ENCODE measurements at places on chromosomes 16 and 17. TPM values are rescaled to one million over a fixed set of nuclear protein-coding genes. Genes with fewer than 3 reads are reported as not detected.

ASGR1 gene
- total RNA-seq = 1.6 TPM

KRT12 gene
- total RNA-seq = not detected

SEPTIN1 gene
- total RNA-seq = 0.35 TPM

BICDL2 gene
- total RNA-seq = 0.28 TPM

CA7 gene
- total RNA-seq = not detected

DPH1 gene
- 17.2 TPM for total RNA-seq

SCGB1C2 gene
- not detected for total RNA-seq

OR1F1 gene
- not detected for total RNA-seq

SSTR5 gene
- 2.7 TPM for total RNA-seq

ABCA8 gene
- total RNA-seq = 59.1 TPM

- no peak for DNase-seq
Observed at GRCh38 chr16:82655072-82655714, 28.4 kb downstream of the CDH13 start.

DNA sequence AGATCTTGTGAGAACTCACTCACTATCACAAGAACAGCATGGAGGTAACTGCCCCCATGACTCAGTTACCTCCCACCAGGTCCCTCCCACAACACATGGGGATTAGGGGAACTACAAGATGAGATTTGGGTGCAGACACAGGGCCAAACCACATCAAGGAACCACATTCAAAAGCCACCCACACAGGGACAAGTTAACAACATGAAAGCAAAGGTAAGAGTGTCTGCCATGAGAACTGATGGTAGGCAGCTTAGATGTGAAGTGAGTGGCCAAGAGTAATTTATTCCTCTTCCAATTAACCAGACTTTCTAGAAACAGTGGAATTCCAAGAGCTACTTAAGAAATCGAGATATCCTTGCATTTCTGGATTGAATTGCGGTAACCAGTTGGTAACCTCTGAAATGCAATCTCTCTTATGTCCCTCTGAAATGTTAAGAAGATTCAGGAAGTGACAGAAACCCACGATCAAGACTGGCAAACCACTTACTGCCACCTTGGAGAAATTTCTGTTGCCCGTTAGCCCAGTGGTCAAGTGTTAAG, 167.4 kb upstream of the CACNG5 start:
- DNase-seq = no peak

DNA sequence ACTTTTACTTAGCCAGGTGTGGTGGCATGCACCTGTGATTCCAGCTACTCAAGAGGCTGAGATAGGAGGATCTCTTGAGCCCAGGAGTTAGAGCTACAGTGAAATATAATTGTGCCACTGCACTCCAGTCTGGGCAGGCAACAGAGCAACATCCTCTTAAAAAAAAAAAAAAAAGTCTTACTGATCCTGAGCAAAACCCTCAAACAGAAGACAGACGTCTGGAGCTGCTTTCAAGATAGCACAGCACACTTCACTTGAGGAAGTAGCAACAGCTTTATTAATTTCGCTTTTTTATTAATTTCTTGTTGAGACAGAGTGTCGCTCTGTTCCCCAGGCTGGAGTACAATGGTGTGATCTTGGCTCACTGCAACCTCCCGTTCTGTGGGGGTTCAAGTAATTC, 10.2 kb upstream of the GGA2 start:
- DNase-seq = no peak

DNA sequence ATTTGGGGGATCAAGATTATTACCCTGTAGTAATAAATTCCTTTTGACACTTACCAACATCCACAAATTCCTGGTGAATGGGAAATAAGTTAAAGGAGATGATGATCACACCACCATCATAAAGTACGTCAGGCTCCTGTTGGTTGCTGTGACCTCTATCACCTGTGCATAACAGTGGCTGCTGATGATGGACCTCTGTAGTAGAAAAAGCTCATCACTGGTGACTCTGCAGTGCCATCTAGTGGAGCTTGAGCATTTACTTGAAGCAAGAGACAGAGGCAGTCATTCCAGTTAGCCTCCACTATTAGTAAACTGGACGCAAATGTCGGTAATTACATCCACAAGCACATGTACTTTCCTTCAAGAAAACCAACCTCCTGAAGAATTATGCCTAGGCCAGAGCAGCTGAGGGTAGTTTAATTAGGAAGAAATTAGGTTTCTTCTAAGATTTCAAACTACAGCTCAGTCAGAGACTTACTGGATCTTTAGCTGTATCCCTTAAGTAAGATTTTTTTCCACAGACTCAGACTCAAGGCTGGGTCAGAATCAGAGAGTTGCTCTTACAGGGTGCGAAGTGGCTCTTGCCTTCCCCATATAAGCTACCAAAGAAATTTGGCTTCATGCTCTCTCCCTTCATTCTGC, 39.3 kb downstream of the CYB561 start:
- DNase-seq = peak; percentile 81

DNA sequence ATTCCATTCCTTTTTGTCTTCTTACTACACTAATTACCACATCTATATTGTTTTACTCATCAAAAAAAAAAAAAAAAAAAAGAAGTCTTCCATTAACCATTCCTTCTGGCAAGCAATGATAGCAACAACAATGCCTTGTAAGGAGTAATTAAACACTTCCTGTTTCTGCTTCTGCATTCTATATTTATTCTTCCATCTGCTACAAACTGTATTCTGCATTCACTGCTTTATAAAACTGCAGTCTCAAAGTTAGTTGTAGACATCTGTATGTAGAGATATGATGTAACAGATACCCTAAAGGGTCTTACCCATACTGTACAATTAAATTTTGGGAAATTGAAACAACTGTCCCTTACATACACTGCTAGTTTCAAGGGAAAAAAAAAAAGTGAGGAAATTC, 28.7 kb upstream of the ABCA6 start:
- DNase-seq = no peak

DNA sequence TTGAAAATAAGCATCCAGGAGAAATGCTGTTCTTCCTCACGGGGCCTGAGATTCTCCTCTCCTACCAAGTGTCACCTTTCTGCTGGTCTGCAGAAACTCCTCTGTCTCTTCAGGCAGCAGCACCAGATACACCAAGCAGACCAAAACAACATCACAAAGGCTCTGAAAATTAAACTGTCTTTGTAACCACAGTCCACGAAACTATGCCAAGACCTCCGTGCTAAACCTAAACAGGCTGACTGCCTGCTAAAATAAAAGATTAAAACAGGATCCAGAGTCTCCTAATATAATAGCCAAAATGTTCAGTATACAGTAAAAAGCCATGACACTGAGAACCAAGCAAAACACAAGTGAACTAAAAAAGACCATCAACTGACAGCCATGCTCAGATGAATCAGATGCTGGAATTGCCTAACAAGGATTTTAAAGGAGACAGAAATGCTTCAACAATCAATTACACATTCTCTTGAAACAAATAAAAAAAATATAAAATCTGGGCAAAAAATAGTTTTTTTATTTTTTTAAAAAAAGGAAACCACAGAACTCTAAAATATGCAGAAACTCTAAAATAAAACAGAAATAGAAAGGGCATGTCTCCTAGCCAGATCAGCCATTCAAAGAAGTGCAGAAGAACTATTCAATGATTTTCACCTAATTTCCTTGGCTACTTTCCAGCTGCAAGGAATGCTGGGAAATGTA, 50.3 kb upstream of the TOX3 start:
- no peak for DNase-seq

DNA sequence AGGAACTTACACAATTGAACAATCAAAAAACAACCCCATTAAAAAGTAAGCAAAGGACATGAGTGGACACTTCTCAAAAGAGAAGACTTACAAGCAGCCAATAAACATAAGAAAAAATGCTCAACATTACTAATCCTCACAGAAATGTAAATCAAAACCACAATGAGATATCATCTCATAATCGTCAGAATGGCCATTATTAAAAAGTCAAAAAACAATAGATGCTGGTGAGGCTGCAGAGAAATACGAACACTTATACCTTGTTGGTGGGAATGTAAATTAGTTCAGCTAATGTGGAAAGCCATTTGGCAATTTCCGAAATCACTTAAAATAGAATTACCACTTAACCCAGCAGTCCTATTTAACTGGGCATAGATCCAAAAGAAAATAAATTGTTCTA, 301.9 kb upstream of the KCNJ16 start:
- DNase-seq = no peak

GRCh38 chr16:30526137-30526822, at the start of gene ZNF768:
Gene ZNF768 (minus strand): TSS chr16:30526566. CDS start chr16:30526413, 153 bp downstream.
- no peak for DNase-seq

DNA sequence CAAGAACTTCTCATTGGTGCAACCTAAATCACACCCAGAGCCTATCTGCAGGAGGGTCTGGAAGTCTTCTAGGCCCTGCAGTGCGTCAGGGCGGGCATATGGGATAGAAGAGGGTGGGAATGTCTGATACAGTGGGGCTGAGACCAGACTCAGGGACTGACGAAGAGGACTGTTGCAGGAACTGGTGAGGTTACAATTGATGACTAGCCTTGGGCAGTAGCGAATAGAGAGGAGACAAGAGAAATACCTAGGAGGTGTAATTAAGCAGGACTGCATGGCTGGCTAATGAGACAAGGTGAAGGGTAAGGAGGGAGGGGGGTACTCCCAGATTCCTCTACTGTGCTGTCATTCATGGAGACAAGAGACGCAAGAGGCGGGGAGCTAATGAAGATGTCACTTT, 91.3 kb downstream of the WWP2 start:
- DNase-seq = no peak

- DNase-seq = no peak
Observed at GRCh38 chr16:88355389-88356123, 27.2 kb upstream of the ZNF469 start.

GRCh38 chr16:35308674-35309073, 1849.3 kb downstream of the TP53TG3F start:
- DNase-seq = no peak

DNA sequence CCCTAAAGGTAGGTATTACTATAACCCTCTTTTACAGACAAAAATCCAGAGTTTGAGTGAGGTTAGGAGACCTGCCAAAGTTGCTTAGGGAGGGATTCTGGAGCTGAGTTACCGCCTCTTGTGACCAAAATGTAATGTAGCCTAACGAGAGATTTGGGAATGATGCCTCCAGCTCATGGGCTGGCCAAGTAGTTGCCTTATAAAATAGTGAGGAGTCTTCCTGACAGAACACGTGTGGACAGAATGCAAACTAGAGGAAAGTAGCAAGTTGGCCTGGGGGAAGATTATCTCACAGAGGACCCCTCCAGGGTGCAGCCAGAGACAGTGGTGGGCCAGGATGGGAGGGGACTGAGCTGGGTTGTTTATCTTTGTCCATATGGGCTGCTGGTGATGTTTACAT, 543.7 kb upstream of the CDH11 start:
- no peak for DNase-seq

- no peak for DNase-seq
Observed at GRCh38 chr16:79436885-79437284, 163.7 kb downstream of the MAF start.

DNA sequence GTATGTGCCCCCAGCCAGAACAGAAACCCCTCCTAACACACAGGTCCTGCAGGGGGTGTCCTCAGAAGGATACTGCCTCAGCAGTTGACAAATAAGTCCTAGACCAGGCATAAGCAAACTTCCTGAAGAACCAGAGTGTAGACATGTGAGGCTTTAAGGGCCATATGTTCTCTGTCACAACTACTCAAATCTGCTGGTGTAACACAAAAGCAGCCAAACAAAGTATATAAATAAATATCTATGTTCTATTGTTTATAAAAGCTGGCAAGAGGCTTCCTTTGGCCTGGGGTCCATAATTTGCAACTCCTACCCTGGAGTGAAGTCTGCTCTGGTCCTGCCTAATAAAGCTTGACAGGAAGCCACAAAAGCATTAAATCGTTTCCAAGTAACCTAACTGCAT, 9.9 kb downstream of the FAM83G start:
- DNase-seq = no peak

Measured in right atrium auricular region (tissue), 2 donors.